Thoracic aorta (tissue), 2 donors: ENCODE measurements at places on chromosomes 12 and 14. TPM values are rescaled to one million over a fixed set of nuclear protein-coding genes. Genes with fewer than 3 reads are reported as not detected.

IGF1 gene
- 44.0 TPM for total RNA-seq

LRTM2 gene
- total RNA-seq = not detected

DNA sequence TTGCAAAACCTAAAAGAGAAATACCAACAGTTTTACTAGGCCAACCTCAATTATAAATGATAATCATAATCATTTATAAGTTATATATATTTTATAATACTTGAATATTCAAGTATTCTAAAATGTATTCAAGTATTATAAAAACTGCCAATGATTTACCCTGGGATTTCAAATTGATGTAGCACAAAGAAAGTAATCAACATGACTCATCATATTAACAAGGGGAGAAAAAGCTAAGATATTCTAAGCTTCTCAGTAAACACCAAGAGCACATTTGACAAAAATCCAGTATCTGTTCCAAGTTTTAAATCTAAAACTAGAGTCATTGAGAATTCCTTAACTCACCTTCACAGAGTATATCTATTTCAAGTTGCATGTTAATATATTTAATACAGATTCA is 56.1 kb downstream of the CAPZA3 start:
- no peak for DNase-seq

DNA sequence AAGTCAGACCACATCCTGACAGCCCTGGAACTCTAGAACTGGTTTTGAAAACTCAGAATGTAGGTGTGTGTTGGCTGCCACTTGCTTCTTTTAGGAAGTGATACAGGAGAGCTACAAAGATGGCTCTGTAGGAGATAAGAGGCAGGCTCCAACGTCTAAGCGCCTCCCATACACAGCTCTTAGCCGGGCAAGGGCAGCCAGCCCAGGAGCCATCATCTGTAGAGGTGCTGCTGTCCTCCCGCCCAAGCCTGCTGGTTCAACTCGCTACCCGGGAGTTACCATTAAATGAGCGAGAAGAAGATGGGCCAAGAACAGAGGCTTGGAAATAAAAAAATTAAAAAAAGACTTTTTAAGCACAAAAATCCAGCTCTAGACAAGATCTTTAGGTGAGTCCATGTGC is 61.2 kb upstream of the DIO3 start:
- no peak for DNase-seq

OR6C76 gene
- total RNA-seq = not detected

GLS2 gene
- not detected for total RNA-seq

LRRK2 gene
- 28.8 TPM for total RNA-seq

IRAK3 gene
- total RNA-seq = 67.9 TPM

TAMALIN gene
- total RNA-seq = 21.9 TPM

KERA gene
- total RNA-seq = not detected

GRCh38 chr12:41653386-41654326 is 465.5 kb downstream of the PDZRN4 start:
- no peak for DNase-seq

DNA sequence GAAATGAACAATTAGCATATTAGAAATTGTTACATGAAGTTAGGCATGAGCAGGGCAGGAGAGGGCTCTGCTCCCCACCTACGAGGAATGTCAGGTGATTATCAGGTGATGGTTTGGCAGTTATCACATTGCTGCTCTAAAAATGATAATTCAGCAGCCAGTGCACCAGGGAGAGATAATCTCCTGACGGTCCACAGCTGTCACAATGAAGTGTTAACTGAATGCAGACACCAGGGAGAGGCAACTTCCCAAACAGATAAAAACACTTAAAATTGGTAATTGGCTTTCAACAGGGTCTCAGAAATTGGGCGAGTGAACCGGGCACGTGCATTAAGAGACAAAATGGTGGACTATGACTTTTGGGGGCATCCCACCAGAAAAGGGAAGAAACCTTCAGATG is 176.0 kb downstream of the GRIP1 start:
- DNase-seq = no peak

DNA sequence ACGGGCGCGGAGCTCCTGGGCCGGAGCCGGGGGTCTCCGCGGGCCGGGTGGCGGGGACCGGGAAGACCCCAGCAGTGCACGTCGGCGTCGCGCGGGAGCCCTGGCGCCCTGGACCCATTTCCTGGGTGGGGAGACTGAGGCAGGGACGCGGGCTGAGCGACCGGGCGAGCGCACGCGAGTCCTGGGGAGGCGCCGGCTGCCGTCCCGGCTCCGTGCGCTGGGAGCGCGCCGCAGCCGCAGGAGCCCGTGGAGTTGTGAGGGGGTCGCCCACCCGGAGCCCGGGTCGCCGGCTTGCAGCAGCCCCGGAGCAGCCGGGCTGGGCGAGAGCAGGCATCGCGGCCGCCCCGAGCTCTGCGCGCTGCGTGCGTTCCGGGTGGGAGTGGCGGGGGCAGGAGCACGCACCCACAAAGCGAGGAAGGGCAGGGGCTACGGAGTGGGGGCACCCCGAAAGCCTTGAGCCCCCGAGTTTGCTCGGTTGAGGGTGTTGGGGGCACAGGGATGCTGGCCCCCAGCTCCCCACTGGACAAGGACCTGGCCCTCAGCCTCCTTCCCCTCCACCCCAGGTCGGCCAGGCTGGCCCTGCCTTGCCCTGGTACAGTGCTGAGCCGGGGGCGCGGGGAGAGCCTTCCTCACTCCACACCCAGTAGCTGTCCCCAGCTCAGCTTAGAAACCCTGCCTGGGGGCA is 620 bp downstream of the MMP17 start:
- DNase-seq = no peak

- no peak for DNase-seq
Measured at GRCh38 chr12:93226361-93226760, 151.4 kb upstream of the NUDT4 start.

ACOT6 gene
- not detected for total RNA-seq

TIMELESS gene
- 4.4 TPM for total RNA-seq

GRCh38 chr12:45598761-45599160 is 130.7 kb upstream of the ARID2 start:
- no peak for DNase-seq
